ENCODE measurements at places on chromosomes 2 and 18. TPM values are rescaled to one million over a fixed set of nuclear protein-coding genes. Genes with fewer than 3 reads are reported as not detected.

The PLB1 gene
- total RNA-seq = 2.6 TPM

The DCDC2C gene
- 0.93 TPM for total RNA-seq

The RUFY4 gene
- total RNA-seq = 0.29 TPM

The PROKR1 gene
- 0.23 TPM for total RNA-seq

The MYOM1 gene
- total RNA-seq = 92.8 TPM

The EML6 gene
- 21.1 TPM for total RNA-seq

The HNRNPA3 gene
- 112 TPM for total RNA-seq

The CD207 gene
- not detected for total RNA-seq

The RND3 gene
- 40.0 TPM for total RNA-seq

The DSG1 gene
- total RNA-seq = 0.06 TPM

The TFPI gene
- total RNA-seq = 43.4 TPM
